ENCODE measurements at places on chromosomes 11 and 22.

DNA sequence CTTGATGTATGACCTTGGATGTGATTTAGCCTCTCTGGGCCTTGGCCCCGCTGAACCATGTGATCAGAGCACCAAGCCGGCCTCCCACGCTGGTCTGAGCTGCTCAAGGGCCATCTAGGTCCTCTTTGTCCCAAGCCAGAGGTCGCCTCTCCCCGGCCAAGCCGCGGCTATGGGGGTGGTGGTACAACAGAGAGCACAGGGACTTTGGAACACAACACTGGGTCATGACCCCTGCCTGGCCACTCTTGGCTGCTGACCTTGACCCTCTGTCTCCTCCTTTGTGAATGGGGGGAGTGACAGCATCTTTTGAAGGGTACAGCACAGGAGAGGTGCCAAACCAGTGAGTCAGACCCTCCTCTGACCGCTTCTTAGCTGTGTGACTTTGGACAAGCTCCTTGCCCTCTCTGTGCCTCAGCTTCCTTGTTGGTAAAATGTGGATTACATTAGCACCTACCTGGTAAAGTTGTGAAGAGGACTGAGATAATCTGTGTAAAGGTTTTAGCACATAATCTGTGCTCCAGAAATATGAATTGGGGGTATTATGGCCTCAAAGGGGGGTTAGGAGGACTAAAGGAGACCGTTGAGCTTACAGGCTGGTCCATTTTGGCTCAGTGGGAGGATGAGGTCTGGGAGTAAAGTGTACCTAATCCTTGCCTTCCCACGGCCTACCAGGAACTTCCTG is 4.7 kb downstream of the SCYL1 start:
- no peak for DNase-seq
- H3K27ac ChIP-seq = no peak overlapping the region
- H3K27me3 ChIP-seq = no peaks in the 10 kb centered on the region
- no peaks in the 10 kb centered on the region for H3K4me1 ChIP-seq

GRCh38 chr11:45984192-45984591 is 61.7 kb downstream of the LARGE2 start:
- H3K4me3 ChIP-seq = no peak overlapping the region
- H3K27me3 ChIP-seq = no peaks in the 10 kb centered on the region
- no peak for DNase-seq
- H3K36me3 ChIP-seq = peaks cover 7% of the 10 kb centered on the region
- peaks cover 19% of the 10 kb centered on the region for H3K4me1 ChIP-seq

DNA sequence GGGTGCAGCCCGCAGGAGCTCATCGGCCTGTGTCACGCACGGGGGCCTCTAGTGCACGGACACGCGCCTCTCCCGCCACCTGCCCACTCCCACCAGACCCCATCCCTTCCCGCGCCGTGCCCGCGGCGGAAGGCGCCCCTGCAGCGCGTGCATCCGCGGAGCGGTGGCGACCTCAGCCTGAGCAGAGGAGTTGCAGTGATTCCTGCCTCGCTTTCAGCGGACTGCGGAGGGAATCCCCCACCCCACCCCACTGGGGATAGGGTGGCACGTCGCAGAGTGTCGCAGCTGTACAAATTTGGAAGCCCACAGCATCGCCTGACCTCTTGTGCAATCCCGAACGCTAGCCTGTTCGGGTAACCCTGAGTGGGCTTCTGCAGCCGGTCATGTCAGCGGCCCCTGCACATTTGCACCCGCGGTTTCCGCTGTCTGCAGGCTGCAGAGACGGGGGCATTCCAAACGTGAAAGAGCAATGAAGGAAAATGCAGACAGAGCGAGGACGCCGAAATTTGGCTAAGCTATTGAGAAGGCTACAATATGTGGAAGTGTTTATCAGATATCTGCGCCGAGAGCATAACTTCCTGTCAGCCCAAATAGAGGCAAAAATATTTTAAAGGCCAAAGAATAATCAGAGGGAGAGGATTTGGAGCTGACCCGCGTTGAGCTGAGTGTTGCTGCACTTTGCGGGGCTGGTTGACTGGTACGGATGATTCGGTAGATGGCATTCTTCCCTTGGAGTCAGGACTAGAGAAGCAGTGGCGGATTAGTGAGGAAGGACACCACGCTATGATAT is 617 bp upstream of the ARHGAP20 start:
- no peaks in the 10 kb centered on the region for H3K36me3 ChIP-seq
- peak overlapping the region; percentile 82 for H3K27ac ChIP-seq
- peak; percentile 56 for DNase-seq
- H3K4me1 ChIP-seq = peaks cover 24% of the 10 kb centered on the region

- H3K27ac ChIP-seq = no peak overlapping the region
- H3K4me1 ChIP-seq = no peaks in the 10 kb centered on the region
- no peaks in the 10 kb centered on the region for H3K36me3 ChIP-seq
- no peak for DNase-seq
- no peak overlapping the region for H3K4me3 ChIP-seq
Observed at GRCh38 chr22:49513358-49513851, 314.3 kb downstream of the BRD1 start.

Data from sigmoid colon (tissue), 7 donors.